Naive B cell (primary cell): ENCODE measurements at places on chromosomes 7 and 10. TPM values are rescaled to one million over a fixed set of nuclear protein-coding genes. Genes with fewer than 3 reads are reported as not detected.
A peak's percentile ranks its signal among the peaks of the same experiment; 100 is the strongest.

The ZNF488 gene
- not detected for polyA plus RNA-seq

The A1CF gene
- 0.09 TPM for polyA plus RNA-seq

- no peak for DNase-seq
Observed at GRCh38 chr7:107932805-107933204, 41.8 kb downstream of the DLD start.

DNA sequence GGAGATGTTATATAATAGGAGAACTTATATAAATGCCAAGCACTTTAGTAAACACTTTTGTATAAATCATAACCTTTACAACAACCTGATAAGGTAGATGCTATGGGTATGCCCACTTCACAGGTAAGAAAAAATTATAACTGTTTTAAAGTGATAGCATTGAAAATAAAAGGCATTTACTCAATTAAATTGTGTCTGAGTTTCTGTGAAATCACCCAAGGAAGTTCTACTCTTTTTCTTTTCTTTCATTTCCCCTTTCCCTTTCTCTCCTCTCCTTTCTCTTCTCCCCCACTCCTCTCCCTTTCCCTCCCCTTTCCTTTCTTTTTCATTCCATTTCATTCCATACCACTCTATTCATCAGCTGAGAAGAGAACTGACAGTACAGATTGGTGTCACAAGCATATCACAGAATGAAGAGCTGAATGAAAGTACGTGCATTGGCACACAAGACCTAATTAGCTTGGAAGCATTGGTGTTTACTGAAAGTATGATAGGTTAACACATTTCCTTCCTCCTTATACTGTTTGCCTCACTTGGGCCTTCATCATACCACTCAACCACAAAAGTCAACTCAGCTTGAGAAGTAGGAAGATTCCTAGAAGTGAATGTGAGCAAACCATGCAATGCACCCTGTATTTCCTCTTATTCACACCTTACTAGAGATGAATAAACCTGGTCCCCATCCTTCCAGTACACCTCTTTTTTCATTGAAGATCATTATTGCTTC lies 117.9 kb upstream of the AGR3 start:
- no peak for DNase-seq

GRCh38 chr10:35079763-35080162 lies 10.4 kb downstream of the CUL2 start:
- no peak for DNase-seq

DNA sequence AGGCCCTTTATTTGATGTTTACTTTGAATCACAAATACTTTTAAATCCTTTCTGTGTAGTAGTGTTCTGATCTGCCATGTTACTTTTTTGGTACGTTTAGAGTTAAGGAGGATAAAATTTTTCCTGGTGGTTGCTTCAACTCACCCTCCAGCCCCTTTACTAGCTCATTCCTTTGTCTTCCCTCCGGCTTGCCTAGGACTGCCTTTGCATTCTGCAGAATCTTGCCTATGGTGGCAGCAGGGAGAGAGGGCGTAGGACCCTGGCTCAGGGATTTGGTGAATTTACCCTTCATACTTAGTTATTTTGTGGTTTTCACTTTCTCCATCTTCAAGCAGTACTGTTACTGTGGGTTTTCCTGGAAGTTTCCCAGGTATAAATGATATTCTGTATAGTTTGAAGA lies 833.5 kb downstream of the XPNPEP1 start:
- DNase-seq: no peak

DNA sequence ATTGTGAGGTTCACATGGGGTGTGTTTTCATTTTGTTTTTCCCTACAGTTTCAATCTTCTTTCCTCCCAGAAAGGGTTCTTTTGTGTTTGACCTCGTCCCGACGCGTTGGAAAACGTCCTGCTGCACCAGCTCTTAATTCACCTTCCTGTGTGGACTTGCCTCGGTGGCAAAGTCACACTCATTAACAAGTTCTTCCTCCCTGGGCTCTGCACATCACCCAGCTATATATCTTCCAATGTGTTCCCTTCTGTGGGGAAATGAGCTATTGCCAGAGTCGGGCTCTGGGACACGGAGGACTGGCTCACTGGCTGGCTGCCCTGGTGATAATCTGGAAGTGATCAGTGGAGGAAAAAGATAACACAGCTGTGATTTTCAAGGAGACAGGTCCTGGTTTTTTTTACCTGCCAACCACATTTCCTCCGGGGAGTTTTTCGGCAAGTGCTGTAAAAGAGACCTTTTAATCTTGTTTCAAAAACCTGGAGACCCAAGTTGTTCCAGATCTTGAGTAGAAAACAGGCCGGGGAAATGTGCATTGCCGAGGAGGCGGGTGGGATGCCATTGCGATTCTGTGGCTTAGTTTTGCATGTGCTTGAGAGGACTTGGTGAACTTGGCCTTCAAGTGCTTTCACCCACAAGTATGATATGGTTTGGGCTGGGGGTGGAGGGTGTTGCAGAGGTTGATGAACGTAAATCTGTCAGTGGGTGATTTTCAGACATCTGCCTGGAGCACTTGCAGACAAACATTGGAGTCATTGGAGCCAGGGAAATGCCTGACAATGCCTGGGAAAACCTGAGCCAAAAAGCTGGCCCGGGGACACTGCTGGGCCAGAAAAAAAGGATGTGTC lies 96.5 kb upstream of the CREB5 start:
- no peak for DNase-seq

GRCh38 chr7:118185163-118185860 lies 1.3 kb downstream of the LSM8 start:
- DNase-seq: no peak

The ZSWIM8 gene
- 13.0 TPM for polyA plus RNA-seq

DNA sequence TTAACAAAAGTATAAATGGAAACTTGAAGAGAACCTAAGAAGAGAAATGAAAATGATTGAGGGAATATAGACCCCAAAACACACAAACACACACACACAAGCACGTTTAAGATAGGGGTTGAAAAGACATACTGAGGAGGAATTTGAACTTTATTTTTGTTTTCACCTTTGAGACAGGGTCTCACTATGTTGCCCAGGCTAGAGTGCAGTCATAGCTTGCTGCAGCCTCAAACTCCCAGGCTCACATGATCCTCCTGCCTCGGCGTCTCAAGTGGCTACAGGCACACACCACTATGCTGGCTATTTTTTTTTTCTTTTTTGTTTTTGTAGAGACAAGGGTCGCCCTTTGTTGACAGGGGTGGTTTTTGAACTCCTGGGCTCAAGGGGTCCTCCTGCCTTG lies 4.0 kb downstream of the BTRC start:
- no peak for DNase-seq

The TAF5 gene
- 3.4 TPM for polyA plus RNA-seq

DNA sequence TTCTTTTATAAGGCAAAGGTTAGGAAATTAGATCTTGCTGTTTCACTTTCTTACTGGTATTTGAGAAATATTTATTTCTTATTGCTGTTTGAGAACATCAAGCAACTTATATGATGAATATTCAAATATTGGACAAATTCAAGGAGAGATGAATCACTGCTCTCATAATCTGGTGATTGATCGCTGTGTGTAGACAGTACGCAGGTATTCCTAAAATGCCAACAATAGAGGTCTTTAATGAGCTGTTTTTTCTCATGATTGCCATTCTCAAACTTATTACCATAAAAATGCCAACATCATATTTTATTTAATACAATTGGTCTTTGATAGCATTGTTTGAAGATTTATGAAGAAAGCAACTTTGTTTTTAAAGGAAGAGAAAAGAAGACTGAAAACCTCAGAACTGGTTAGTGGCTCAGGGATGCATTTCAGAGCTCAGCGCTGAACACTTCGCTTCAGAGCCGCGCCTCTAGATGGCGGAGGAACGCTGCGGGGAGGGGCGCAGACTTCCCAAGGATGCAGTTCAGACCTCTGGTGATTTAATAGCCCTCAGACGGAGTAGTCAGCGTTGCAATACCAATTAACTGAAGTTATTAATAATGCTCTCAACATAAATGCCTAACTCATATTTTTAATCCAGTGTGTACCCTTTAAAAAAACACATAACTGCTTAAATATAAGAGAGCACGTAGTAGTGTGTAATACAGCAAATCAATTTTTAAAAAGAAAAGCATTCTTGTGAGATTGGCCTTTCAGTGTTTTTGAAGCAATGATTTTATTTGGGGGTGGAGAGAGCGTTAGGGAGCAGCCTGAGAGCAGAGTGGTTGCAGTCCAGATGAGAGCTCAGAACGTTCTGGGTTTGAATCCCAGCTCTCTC lies 38.5 kb upstream of the STEAP4 start:
- DNase-seq: no peak

The ANXA8L1 gene
- polyA plus RNA-seq: not detected

DNA sequence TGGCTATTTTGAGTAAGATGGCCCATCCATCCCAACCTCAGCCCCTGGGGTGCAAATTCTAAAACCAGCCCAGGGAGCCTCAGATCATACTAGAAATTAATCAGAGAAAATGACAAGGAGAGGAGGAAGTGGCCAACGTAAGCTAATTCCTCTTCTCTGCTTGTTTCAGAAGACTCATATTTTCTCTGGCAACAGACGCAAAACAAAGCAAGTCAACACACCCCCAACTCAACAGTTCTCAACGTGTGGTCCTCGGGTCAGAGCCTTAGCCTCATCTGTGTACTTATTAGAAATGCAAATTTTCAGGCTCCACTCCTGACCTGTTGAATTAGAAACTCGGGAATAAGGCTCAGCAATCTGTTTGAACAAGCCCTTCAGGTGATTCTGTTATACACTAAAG lies 413.9 kb upstream of the AUTS2 start:
- no peak for DNase-seq

DNA sequence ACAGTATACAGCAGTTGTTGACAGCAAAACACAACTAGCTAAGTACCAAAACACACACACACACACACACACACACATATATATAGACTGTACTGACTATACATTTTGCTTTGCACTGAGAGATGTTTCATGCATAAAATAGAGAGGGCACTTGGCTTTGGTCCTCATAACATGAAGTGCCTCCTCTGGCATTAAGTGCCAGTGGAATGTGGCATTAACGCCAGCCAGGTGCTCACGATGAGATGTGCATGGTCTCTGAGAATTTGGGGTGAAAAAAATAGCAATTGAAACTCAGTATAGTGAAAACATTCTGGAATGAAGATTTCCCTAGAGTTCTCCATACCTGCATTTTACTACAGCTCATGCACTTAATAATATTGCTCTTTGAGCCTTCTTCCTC lies 70.0 kb upstream of the INSYN2A start:
- no peak for DNase-seq

- DNase-seq: no peak
Observed at GRCh38 chr10:80413271-80413996, 5.1 kb downstream of the PRXL2A start.

DNA sequence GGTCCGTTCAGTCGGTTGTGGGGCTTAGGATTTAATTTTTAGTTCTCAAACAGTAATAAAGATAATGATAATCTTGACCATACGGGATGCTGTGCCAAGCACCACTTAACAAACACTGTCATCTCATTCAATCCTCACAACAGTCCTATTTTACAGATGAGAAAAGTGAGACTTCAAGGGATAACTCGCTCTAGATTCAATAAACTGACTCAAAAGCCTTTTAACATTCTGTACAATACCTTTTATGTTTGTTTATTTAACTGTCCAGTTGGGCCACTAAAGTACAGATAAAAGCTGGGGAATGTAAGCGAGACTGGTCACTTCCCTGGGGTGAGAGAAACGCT lies 437 bp upstream of the CFAP69 start:
- DNase-seq: no peak

GRCh38 chr10:69957241-69957885 lies 95.3 kb upstream of the MACROH2A2 start:
- DNase-seq: no peak

- DNase-seq: peak; percentile 33
Observed at GRCh38 chr7:116588641-116589594, 64.1 kb downstream of the CAV1 start.

DNA sequence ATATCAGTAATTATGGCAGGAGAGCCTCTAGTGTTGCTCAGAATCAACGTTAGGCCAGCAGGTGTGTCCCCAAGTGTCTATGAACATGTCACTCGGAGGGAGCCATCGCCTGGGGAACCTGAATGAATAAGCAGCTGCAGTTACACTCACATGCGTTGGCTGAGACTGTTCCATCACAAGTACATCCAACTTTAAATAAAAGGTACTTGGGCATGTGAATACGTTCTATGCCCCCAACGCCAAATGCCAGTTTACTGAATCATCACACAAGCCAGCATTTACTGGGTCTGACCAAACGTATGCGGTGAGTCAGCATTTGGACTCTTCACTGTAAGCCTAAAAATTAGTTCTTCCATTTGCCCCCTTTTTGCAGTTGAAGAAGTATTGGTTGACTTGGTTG lies 207.6 kb upstream of the PLXNA4 start:
- DNase-seq: no peak

The PPP1R17 gene
- polyA plus RNA-seq: not detected

DNA sequence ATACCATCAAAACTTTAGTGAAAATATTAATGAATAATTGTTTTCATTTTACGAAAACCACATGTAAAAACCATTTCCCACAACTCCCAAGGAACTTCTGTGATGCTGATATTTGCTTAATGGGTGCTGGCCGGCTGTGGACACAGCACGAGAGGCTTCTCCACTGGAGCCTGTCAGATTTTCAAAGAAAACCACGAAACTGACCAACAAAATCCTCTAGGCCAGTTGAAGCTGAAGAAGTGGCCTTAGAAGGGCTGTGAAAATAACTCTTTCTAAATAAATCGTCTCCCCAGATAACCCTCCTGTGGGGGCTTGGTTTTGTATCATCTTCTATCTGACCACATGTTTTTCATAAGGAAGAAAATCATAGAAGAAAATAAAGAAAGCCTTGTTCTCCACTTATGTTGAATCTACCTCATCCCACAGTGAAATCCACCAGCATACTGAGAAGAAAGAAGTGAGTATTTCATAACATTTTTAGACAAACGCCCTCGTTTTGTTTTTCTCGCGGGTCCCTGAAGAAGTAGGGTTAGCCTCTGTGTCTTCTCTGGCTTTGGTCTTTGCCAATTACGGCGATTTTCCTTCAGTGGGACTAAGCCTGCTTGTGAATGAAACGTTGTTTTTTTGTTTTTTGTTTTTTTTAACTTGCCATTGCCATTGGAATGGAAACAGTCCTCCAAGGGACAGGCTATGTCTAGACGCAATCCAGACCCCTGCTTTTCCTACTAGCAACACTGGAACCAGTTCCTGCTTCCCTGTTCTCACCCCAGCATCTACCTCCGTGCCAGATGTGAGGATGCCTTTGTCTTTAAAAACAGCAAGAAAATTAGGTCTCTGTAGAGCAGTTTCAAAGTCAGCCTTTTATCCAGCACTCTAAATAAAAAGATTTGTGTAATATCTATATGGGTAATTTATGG lies 123.9 kb downstream of the ADAM12 start:
- DNase-seq: no peak

The TAS2R5 gene
- polyA plus RNA-seq: 0.25 TPM

The ELAPOR2 gene
- 6.0 TPM for polyA plus RNA-seq

GRCh38 chr7:44762300-44762699 lies 13.7 kb downstream of the ZMIZ2 start:
- no peak for DNase-seq

The CCDC71L gene
- 8.3 TPM for polyA plus RNA-seq

The PNLIPRP2 gene
- not detected for polyA plus RNA-seq

The TFEC gene
- not detected for polyA plus RNA-seq

DNA sequence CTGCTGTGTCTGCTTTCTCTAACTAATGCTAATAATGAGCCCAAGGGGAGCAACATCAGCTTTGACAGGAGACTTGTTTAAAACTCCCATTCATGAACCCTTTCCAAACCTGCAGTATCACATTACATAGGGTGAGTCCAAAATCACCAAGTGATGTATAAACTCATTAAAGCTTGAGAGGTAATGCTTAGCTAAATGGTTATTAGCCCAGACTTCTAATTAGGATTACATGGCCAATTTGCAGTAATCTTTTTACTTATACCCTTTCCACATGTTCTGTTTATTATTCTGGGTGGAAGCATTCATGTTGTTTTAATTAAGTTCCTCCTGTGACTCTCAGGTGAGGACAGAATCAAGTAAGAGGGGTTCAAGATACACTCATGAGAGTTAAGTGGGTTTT lies 17.5 kb downstream of the ZNF138 start:
- no peak for DNase-seq
